ENCODE measurements at places on chromosomes 2 and 18.

GRCh38 chr2:122019724-122020123 is 264.3 kb downstream of the TSN start:
- DNase-seq: no peak

- no peak for DNase-seq
Observed at GRCh38 chr2:217802876-217803652, 199.7 kb downstream of the TNS1 start.

GRCh38 chr18:76994086-76994654 is 138.4 kb downstream of the MBP start:
- DNase-seq: no peak

DNA sequence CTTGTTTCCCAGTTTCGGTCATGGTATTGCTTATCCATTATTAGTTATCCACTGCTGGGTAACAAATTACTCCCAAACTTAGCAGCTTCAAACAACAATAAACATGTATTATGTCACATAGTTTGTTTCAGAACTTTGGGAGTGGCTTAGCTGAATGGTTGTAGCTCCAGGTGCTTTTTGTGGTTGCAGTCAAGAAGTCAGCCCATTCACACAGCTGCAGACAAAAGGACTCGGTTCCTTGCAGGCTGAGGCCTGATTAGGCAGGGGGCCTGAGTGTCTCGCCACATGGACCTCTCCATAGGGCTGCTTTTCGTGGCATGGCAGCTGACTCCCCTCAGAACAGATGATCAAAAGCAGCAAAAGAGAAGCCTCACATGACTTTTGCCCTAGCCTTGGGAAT is 58.2 kb upstream of the ITGA4 start:
- no peak for DNase-seq

- DNase-seq: no peak
Observed at GRCh38 chr2:64751286-64752260, 97.9 kb upstream of the SERTAD2 start.

GRCh38 chr2:154713675-154714074 is 15.2 kb downstream of the KCNJ3 start:
- DNase-seq: no peak
